Frontal cortex (tissue), 4 donors: ENCODE measurements at places on chromosomes 11 and 22. TPM values are rescaled to one million over a fixed set of nuclear protein-coding genes. Genes with fewer than 3 reads are reported as not detected.

Gene SMTNL1
- not detected for total RNA-seq

Gene INSC
- 0.41 TPM for total RNA-seq

Gene ELF5
- total RNA-seq: not detected

Gene MS4A15
- not detected for total RNA-seq

Gene GLYAT
- not detected for total RNA-seq

Gene EIF4ENIF1
- total RNA-seq: 21.6 TPM

Gene NOL12
- 19.2 TPM for total RNA-seq

Gene CCT8L2
- total RNA-seq: not detected

Gene NLRP14
- 0.41 TPM for total RNA-seq

Gene DTX4
- 42.0 TPM for total RNA-seq

Gene FAT3
- total RNA-seq: 151 TPM

Gene TMEM86A
- total RNA-seq: 4.9 TPM

Gene SPINDOC
- 13.0 TPM for total RNA-seq

Gene OR8G1
- not detected for total RNA-seq

Gene RASSF10
- total RNA-seq: 2.4 TPM

Gene GPR152
- total RNA-seq: not detected
